NCI-H1105 treated with DMSO at 0.1 percent for 48 hours (cell line): ENCODE measurements at places on chromosomes 7 and 10.
A peak's percentile ranks its signal among the peaks of the same experiment; 100 is the strongest.

- peak; percentile 60 for DNase-seq
Observed at GRCh38 chr10:104291439-104291951, 22.5 kb downstream of the GSTO2 start.

DNA sequence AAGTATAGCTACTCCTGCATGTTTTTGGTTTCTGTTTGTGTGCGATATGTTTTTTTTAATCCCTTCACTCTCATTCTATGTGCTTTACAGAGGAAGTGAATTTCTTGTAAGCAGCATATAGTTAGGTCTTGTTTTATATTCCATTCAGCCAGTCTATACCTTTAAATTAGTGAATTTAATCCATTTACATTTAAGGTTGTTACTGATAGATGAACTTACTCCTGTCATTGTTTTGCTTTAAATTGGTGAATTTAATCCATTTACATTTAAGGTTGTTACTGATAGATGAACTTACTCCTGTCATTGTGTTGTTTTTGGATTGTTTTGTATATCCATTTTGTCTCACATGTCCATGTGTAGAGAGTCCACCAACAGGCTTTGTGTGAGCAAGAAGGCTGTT is 11.1 kb downstream of the GIMAP8 start:
- DNase-seq = no peak

- no peak for DNase-seq
Observed at GRCh38 chr10:955127-955819, 23.8 kb upstream of the LARP4B start.

DNA sequence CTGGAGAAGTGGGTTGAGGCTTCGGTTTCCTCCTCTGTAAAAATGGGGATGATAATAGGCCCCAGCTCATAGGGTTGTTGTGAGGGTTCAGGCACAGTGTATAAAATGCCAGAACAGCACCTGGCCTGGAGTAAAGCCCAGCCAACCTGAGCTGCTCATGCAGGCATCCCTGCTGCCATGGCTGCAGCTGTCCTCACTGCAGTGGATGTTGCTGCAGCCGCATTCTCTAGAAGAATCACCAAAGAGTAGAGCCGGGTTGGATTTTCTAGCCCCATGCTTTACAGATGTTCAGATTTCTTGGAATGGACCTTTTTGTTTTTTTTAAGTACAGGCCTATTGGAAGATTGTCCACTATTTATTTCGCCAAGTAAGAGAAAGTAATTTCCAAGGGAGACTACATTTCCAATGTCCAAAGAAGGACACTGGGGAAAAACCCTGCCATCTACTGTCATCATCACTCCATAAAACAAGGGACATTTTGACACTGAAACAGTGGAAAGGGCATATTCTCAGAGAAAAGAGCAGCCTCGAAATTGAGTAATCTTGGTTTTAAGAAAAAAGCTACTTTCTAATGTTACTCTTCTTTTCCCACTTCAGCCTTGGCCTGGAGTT is 147.5 kb upstream of the TCF7L2 start:
- no peak for DNase-seq

GRCh38 chr10:79054203-79055099 is 14.3 kb upstream of the ZMIZ1 start:
- no peak for DNase-seq

DNA sequence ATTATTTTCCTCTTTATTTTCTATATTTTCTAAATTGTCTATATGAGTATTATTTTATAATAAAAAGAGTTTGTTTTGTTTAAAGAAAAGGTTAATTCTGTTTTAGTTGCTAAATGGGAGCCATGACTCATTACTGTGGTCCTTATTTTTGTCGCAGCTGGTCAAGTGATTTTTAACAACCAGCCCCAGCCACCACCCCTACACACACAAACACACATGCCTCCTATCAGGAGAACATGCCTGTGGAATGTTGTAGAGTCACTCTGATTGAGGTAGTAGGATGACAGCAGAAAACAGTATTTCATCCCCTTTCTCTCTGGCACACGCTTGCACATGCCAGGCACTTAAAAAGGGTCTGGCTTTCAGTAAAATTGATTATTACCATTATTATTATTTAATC is 68.6 kb upstream of the GDF10 start:
- no peak for DNase-seq

- no peak for DNase-seq
Observed at GRCh38 chr10:62005687-62006086, 104.2 kb downstream of the ARID5B start.

GRCh38 chr10:33133557-33133956 is 175.5 kb upstream of the ITGB1 start:
- DNase-seq = no peak

DNA sequence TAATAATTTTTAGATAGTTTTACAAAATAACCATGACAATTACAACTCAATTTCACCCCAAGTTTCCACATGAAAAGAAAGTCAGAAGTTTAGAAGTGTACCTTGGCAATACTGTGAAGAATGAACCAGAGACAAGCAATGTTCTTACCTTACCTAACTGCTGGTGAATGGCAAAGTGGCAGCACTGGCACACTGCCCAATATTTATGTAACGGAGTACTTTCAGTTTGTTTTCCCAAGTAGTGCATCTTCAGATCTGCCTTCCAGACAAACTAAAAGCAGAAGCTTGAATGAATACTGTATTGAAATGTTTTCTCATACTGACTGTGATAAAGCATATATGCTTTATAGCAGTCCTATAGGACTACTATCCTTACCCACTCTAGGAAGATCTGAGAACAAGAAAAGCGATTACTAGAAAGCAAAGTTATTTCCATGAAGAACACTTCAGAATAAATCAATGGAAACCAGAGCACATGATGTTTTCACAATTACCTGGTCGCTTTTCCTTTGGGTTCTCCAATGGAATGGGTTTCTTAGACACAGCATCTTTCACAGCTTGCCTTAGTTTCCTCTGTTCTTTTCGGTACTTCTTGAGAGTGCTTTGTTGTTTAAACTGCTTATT is 1.5 kb downstream of the NOC3L start:
- no peak for DNase-seq

GRCh38 chr7:94289071-94289470 is 105.6 kb upstream of the COL1A2 start:
- DNase-seq = peak; percentile 62

DNA sequence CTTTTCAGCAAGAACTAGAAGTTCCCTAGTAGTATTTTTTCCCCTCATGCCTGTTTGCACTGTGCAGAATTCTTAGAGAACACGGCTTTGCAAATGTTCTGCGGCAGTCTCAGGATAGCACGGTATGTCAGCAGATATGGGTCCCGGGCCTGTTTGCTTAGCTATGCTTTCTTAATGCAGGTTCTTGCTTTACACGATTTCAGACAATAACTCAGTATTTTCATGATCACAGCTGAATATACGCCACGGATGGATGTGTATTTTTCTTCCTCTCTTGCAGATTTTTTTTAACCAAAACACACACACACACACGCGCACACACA is 137.3 kb downstream of the HECW1 start:
- no peak for DNase-seq

DNA sequence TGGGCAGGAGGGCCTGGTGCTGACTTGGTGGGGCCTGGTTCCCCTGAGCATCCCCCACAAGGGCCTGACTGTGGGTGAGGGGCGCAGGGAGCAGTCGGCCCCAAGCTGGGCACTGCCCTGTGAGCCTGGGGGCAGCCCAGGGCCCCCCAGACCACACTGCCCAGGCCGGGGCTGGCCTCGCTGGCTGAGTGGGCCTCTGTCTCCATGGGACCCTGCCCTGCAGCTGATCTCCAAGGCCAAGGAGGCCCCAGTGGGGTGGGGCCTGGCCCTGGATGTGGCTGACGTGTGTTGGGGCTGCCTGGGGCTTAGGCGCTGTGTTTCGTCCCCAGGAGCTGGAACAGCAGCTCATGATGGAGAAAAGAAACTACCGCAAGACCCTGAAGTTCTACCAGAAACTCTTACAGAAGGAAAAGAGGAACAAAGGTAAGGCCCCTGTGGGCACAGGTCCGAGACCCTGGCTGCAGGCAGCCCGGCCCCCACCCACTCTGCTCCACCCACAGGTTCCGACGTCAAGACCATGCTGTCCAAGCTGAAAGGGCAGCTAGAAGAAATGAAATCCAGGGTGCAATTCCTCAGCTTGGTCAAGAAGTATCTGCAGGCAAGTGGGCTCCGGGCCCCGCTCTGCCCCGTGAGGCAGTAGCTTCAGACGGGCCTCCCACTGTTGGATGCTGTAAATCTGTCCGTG is 23.5 kb upstream of the UTF1 start:
- no peak for DNase-seq

DNA sequence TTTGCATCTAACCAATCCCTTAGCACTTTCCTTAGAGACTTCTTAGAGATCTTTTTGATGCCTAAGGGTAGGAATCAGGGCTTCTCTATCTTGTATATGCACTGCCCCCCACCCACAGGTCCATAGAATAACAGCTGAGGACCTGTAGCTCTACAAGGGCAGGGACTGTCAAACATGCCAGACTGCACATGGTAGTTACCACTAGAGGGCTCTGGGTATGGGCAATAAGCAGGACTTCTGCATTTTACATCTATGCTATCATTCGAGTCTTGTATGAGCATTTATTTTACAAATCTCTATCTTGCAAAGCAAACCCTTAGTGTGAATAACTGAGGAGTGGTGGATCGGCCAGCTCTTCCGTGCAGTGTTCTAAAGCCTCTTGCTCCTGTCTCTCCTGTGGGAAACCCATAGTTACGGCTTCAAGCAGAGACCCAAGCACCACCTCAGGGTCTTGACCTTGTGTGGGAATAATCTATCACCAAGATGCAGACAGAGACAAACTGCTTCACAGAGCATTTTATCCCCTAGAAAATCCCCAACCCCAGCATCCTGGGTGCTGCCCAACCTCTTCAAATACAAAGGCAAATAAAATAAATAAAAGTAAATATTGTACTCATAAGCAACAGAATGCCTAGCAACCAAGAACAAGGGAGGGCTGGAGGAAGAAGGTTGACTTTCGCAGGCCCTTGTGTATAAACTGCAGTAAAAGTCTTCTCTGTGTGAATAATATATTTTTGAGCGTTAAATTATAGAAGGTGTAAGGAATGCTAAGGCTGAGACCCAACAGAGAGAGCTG is 219.3 kb downstream of the WDR11 start:
- DNase-seq = no peak

- DNase-seq = no peak
Observed at GRCh38 chr10:105800641-105801040, 1159.6 kb downstream of the SORCS3 start.

DNA sequence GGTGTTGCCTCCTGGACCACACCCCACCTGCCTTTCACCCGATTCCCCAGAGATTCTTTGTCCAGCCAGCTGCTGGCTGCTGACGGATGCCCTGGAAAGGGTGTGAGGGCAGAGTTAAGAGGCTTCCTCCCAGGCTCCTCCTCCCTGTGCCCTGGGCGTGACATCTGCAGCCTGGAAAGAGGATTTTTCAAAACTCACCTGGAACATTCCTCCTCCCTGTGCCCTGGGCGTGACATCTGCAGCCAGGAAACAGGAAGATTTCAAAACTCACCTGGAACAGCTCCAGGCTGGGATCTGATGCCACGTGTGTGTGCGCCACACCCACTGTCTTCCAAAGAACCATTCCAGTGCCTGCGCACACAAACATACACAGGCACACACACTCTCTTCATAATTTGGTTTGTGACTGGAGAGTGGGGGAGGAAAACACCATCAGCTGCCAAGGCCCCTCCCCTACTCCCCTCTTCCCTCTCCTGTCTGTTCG is 5.2 kb downstream of the MARVELD1 start:
- DNase-seq = peak; percentile 78

DNA sequence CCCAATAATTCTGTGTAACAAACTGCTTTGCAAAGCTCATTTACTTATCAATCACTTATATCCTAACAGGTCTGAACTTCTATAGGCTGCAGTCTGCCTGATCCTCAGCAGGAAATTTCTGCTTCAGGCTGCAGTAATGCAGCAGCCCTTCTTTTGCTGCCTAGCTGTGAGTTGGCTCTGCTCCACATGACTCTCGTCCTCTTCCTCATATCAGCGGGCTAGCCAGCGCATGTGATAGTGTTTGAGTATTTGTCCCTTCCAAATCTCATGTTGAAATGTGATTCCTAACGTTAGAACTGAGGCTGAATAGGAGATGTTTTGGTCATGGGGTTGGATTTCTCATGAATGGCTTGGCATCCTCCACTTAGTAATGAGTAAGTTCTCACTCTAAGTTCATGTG is 387.8 kb downstream of the SEMA3D start:
- DNase-seq = no peak

GRCh38 chr10:48880016-48880705 is 59.5 kb downstream of the LRRC18 start:
- no peak for DNase-seq

GRCh38 chr10:103983367-103983911 is 16.5 kb downstream of the SLK start:
- DNase-seq = no peak
